D721Med (cell line): ENCODE measurements at places on chromosomes 4 and X.

DNA sequence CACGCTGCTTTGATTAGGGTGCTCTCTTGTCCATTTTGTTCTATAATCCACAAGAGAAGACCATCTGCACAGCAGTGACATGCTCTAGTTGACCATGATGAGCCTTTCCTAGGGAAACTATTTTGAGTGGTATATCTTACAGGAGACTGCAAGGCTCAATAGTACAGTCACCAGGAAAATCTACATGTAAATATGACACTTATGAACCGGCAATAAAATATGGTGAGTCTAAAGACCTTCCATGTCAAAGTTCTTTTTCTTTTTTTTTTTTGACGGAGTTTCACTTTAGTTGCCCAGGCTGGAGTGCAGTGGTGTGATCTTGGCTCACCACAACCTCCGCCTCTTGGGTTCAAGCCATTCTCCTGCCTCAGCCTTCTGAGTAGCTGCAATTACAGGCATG lies 103.7 kb downstream of the MGST2 start:
- DNase-seq, result no peak

GRCh38 chr4:32161392-32161791 lies 1441.2 kb downstream of the PCDH7 start:
- no peak for DNase-seq

- DNase-seq, result no peak
Observed at GRCh38 chrX:73916931-73917667, 354.1 kb downstream of the CHIC1 start.

GRCh38 chrX:70504772-70505450 lies 60.3 kb downstream of the DLG3 start:
- DNase-seq, result no peak

- no peak for DNase-seq
Observed at GRCh38 chrX:152149648-152150047, 11.3 kb upstream of the MAGEA10 start.

DNA sequence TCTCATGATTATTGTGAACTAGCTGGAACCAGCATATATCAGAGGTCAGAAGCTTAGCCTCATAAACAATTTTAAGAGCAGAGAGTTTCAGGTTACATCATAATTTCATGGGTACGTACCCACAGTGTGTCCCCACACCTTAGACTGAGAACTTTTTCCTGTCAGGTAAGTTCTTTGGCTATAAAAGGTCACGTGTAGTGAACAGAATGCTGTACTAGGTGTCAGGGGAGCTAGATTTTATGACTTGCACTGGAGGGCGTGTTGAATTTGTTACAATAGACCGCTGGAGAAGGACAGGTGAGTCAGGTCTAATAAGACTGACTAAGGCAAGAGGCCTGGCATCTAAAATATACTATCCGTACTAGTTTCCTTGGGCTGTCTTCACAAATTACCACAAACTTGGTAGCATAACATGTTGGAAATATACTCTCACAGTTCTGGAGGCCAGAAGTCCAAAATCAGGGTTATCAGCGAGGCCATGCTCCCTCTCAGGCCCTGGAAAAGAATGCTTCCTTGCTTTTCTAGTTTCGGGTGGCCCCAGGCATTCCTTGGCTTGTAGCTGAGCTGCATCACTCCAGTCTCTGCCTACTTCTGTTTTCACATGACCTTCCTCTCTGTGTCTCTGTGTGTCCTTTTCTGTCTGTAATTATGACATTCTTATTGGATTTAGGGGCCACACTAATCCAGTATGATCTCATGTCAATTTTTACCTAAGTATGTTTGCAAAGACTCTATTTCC lies 512.0 kb upstream of the NR3C2 start:
- no peak for DNase-seq

GRCh38 chr4:67130411-67130810 lies 414.9 kb downstream of the CENPC start:
- no peak for DNase-seq

DNA sequence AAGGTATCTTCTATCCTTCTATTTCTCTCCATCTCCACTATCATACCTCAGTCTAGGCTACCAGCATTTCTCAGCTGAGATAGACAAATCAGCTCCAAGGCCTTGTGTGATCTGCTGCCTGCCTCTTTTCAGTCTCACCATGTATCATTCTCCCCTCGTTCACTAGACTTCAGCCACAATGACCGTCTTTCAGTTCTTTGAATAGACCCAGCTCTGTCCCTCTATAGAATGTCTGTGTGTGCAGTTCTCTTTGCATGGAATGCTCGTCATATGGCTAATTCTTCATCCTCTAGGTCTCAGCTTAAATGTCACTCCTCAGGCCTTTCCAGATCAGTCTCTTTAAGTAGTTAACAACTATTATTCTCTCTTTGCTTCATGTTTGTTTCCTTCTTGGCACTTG lies 6.5 kb downstream of the IGBP1 start:
- no peak for DNase-seq

DNA sequence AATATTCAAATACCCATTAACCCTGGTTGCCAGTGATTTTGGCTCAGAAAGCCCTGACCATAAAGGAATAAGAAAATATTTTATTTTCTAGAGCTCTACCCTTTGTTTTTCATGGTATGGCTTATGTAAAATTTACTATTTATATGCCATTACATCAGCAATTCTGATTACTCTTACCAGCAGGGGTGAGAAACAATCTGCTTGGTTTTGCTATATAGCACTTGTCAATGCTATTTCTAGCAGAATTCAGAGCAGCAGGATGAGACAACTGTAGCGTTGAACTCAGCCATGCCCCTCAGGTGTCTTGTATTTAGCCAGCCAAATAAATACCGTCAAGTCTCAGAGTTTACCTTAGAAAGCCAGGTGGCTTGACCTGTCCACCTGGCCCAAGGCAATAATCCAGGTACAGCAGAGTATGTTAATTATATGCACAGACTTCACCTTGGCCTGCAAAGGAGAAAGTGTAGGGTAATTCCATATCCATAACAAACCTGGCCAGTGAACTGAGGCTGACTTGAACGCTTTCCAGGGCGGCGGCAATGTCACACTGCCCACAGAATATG lies 1303.5 kb downstream of the RAPGEF2 start:
- no peak for DNase-seq

- DNase-seq, result no peak
Observed at GRCh38 chr4:38567457-38567856, 96.5 kb upstream of the KLF3 start.

GRCh38 chrX:40749681-40750494 lies 14.5 kb upstream of the MED14 start:
- DNase-seq, result no peak

- no peak for DNase-seq
Observed at GRCh38 chrX:11328134-11328533, 34.9 kb downstream of the AMELX start.

DNA sequence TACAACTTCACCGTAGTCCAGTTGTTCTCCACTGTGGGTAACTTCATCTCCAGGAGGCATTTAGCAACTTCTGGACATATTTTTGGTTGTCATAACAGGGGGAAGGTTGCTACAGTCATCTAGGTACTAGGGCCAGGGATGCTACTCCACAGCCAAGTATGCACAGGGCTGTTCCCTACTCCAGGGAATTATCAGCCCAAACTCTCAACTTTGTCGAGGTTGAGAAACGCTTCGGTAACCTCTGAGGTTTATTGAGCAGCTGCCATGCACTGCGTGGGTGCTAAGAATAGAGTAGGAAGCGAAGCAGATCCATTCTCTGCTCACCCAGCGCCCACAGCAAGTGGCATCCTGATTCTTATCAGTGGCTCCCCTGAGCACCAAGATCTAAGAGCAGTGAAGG lies 8.2 kb downstream of the FGFBP1 start:
- DNase-seq, result no peak

GRCh38 chr4:186203406-186203805 lies 12.0 kb downstream of the CYP4V2 start:
- no peak for DNase-seq

DNA sequence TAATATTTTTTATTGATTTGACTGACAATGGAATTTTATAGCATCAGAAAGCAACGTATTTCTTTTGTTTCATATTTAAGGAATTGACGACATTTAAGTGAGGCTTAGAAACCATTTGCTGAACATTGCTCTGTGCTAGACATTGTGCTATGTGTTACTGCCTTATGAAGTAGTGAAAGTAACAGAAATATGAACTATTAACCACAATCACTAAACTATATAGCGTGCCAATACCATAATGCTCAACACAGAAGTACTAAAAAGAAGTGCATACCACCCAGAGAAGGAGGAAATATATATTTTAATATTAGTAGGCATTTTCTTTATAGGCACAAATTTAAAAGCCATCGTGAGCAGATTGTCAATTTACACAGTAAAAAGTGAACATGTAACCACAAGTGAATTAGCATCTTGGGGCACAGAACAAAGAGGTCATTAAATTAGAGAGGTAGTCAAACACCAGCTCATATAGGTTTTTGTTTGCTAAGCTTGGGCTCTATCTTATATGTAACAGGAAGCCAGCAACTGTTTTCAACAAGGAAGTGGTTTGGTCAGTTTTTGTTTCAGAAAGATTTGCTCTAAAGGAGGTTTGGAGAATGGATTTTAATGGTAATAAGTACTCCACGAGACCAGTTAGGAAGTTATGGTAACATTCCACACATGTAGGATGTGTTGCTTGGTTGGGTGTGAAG lies 270.7 kb downstream of the GRXCR1 start:
- DNase-seq, result no peak

- DNase-seq, result no peak
Observed at GRCh38 chrX:152573866-152574265, 63.8 kb upstream of the GABRQ start.

DNA sequence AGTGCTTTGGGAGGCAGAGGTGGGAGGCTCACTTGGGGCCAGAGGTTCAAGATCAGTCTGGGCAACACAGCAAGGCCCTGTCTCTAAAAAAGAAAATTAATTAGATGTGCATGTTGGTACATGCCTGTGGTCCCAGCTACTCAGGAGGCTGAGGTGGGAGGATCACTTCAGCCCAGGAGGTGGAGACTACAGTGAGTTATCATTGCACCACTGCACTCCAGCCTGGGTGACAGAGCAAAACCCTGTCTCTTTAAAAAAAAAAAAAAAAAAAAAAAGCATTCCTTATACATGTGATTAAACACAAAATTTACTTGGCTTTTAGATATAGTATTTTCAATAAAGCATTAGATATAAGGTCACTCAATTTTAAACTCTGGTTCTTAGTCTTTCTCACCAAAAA lies 34.9 kb downstream of the SMARCA1 start:
- DNase-seq, result no peak

GRCh38 chr4:108047199-108047598 lies 57.5 kb downstream of the HADH start:
- DNase-seq, result no peak

GRCh38 chr4:29619168-29619567 lies 1101.0 kb upstream of the PCDH7 start:
- DNase-seq, result no peak

DNA sequence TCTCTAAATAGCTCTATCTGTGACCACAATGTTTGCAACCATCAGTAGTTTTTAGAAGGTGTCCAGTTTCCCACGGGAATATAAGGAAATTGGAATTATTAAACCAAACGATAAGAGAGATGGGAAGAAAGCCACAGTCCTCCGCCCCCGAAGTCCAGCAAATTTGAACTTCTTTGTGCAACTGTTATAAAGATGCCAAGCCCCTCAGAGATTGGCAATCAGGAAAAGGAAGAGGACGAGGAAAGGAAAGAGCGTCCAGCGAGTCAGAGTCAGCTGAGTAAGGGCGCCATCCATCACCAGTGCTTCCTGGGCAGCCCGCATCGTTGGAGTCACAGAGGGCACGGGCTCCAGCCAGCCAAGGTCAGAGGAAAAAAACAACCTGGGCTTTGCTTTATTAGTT lies 35.7 kb downstream of the LDB2 start:
- no peak for DNase-seq

- no peak for DNase-seq
Observed at GRCh38 chrX:130770615-130771014, 132.4 kb downstream of the ENOX2 start.

DNA sequence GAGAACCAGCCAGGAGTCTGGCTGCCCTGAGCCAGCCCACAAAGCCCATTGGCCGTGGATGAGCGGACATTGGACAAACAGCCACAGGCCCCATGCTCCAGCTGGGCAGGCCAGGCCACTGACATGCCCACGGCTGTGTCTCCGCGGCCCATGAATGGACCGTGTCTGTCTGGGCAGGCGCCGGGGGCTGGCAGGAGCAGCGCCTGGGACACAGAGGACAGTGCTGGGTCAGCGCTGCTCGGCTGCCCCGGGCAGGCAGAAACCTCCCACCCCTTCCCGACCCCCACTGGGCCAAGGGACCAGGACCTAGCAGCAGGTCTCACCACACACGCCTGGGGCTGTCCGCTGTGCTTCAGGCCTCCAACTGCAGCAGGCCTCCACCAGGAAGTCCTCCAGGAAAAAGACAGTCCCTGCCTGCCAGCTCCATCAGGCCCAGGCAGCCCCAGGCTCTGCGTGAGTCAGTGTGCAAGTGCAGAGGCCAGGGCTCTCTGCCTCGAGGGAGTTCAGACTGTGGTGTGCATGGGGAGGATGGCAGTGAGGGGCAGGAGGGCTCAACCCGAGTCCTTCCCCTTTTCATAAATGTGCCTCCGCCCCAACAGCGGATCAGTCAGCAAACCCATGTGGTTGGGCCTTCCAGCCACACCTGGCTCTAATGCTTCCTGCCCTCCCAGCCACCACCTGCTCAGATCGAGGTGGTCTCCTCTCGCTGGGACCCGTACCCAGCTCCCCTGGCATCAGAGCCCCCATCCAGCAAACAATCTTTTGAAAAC lies 17.2 kb upstream of the FGFR3 start:
- DNase-seq, result no peak

GRCh38 chr4:147801820-147802219 lies 69.9 kb downstream of the ARHGAP10 start:
- DNase-seq, result no peak

DNA sequence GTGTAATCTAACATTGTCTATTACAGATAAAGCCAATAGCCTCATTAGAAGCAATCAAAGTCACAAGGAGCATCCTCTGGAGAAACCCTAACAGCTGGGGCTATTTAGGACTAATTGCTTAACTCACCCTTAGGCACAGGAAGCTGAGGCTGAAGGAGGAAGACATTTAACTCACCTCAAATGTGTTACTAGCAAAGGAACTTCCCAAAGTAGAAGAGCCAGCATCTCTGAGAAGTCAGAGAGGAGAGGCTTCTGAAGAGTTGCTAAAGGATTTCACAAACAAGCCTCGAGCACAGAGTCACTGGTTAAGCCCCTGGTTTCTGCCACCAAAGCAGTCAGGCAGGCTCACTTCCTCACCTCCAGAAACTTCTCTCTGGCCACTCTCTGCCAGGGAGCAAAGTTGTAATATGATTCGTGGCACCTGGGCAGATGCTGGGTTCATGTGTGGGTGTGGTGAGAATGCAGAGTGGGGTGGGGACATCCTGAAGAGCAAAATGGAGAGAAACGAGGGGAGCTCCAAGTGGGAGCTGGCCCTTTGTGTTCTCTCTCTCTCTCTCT lies 201.3 kb downstream of the HS6ST2 start:
- no peak for DNase-seq

GRCh38 chr4:81197864-81198524 lies 17.0 kb downstream of the PRKG2 start:
- DNase-seq, result no peak

GRCh38 chr4:156636381-156636780 lies 335.2 kb downstream of the PDGFC start:
- no peak for DNase-seq

DNA sequence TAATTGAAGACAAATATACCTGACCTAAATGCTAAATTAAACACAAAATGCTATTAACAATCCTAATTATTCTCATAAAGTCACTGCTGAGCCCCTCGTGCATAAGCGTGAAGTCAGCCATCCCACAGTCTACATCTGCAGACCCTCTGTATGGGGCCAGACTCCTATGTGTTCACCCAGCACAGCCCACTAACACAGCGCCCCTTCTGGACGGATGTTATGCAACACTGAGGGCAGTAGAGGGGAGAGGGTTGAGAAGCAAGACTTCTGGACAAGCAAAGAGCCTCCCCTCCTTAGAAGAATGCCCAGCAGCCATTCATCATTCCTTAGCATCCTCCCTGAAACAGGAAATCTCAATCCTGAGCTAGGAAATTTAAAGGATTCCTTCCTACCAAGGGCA lies 7.9 kb downstream of the TRPC3 start:
- no peak for DNase-seq
